Lower leg skin (tissue), 4 donors: ENCODE measurements at places on chromosomes 7 and 10. TPM values are rescaled to one million over a fixed set of nuclear protein-coding genes. Genes with fewer than 3 reads are reported as not detected.

NUTM2A gene
- 2.3 TPM for total RNA-seq

ZNF804B gene
- not detected for total RNA-seq

RBM48 gene
- 11.9 TPM for total RNA-seq

CTTNBP2 gene
- 5.5 TPM for total RNA-seq

- no peak for DNase-seq
These were observed 167.1 kb downstream of the SEMA3D start for GRCh38 chr7:85019778-85020177.

DNA sequence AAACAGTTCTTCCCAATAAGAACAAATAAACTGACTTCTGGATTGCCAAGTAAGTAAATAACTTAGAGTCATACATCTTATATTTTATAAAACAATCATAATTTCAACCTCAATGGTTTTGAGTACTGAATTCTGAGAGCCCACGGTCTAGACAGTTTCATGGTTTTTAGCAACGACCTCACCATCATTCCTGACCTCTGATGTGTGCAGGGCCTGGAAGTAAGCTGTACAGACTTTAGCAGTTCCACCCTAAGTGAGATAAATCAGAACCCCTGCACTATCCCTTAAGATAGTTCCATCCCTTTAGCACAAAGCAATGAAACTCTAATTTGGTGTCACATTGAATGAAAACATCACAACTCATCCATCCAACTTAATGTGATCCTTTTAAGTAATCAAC, 86.0 kb downstream of the NEBL start:
- DNase-seq = no peak

- DNase-seq = no peak
These were observed 2.7 kb downstream of the STK17A start for GRCh38 chr7:43585562-43585961.

- no peak for DNase-seq
These were observed 82.2 kb downstream of the CFAP58 start for GRCh38 chr10:104435822-104436221.

DNA sequence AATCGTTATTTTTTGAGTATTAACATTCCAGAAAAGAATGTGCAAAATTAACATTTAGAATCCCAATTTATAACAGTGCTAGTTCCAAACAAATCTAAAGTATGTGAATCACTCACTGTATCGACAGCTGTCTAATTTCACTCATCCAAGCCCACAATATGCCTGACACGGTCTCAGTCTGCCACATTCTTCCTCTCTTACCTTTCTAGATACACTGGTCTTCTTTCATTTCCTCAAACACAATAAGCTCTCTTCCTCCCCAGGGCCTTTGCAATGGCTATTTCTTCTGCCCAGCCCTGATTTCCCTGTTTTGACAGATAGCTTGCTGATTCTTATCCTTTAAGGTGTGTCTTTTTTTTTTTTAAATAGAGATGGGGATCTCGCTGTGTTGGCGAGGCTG, 48.8 kb downstream of the UBE2H start:
- no peak for DNase-seq

- DNase-seq = no peak
These were observed 3.4 kb downstream of the KCNH2 start for GRCh38 chr7:150974468-150975391.

GRCh38 chr7:34087892-34088891, 182.9 kb downstream of the BMPER start:
- DNase-seq = no peak

DNA sequence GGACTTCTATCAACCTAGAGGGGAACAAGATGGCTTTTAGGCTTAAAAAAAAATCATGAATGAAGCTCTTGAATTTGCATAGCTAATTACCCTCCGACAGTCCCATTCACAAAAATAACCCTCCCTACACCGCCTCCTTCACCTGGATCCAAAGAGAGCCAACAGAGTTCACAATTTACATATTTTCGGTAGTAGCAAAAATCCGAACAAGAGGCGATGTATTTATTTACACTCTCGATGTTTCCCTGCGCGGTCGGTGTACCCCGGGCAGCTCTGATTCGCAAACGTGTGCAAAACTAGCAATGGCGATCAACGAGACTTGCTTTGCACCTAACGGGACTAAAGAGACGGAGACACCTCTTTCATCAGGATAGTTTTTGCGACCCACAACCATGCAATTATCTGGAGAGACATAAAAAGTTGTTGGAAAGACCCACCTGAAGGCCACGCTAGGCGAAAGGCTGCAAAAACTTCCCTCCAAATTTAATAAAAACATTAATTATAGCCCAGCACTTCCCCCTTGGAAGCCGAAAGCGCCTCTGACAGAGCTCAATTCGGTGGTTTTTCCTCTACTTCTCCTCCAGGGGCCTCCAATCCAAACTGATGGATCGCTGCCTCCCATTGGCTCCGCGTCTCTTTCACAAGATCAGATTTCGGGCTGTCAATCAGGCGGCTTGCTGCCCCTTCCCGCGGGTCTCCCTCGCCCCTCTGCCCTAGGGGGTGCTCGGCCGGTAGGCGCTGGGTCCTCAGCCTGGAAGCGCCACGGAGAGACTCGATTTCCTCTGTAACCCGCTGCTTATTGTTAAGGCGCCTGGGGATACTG, at the start of gene ETV1:
ETV1 (minus strand) TSS at position 541 of the 823 bp plus-strand sequence. CDS start 614 bp downstream, outside the sequence.
- peak; percentile 92 for DNase-seq

DNA sequence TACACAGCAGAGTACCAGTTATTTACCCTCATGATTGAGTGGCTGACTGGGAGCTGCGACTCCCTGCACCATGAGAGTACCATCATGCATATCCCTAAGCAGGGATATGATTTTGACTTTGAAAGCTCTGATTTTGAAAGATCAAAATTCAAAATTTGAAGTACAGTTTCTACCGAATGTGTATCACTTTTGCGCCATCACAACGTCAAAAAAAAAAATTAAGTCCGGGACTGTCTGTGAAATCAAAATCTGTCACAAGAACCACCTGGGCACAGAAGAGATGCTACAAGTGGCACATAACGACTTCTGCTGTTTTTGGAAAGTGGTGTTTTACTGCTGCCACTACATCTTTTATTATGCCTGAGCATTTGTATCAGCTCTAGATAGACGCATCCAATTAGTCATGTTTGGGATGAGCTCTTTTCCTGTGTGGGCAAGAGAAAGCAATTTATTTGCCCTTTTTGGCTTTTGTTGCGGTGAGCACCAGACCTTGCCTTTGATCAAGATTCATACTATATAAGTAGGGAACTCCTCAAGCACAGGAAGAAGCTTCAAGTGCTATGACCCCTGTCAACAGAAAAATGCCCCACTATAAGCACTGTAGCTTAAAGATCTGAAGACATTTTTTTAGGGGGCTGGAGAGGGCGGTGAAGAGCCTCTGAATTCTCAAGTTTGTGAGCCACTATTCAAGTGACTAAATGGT, 10.7 kb downstream of the MTPN start:
- no peak for DNase-seq

DNA sequence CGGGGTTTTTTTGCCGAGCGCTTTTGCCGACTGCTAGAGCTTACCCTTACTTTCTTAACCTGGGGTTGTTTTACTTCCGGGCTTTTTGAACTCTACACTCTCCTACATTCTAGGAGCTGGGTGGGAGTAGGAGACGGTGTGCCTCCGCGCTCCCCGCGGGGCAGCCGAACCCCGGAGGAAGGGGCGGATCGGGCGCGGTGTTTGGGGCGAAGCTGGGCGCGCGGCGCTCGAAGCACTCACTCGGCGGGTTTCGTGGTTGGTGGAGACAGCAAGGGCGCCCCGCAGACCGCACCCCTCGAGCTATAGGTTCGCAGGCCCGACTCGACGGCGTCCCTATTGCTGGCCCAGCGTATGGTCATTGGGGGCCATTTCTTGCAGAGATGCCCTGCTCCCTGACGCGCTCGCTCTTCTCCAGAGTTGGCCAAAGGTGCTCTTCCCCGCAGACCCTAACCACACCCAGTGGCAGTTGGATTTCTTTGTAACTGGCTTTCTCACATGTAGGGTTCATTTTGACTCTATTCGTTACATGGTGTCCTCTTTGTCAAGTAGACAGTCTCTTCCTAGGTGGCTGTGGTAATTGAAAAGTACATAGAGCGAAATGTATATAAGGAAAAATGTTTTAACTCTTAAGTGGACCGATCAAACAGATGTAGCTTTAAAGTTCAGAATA, 364 bp downstream of the ZNF518A start:
- peak; percentile 15 for DNase-seq
